ENCODE measurements at places on chromosomes 11 and 22.

- no peak for DNase-seq
These were observed 566 bp downstream of the ATP6V1E1 start for GRCh38 chr22:17627961-17628405.

DNA sequence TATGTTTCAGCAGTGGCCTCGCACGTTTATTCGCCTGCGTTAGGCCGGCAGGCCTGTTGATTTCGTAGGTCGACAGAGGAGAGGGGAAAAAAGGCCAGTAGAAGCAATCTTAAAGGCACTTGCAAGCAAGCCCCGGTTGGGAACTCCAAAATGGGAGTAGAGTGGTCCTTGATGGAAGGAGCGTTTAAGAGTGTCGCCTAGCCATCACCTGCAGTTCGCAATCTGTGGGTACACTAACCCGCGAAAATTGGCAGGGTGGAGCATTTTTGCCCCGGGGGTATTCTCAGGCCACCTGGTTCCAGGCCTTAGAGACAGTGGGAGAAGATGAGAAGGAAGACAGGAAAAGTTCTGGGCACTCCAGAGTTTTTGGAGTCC is 1.1 kb downstream of the EWSR1 start:
- DNase-seq: no peak

DNA sequence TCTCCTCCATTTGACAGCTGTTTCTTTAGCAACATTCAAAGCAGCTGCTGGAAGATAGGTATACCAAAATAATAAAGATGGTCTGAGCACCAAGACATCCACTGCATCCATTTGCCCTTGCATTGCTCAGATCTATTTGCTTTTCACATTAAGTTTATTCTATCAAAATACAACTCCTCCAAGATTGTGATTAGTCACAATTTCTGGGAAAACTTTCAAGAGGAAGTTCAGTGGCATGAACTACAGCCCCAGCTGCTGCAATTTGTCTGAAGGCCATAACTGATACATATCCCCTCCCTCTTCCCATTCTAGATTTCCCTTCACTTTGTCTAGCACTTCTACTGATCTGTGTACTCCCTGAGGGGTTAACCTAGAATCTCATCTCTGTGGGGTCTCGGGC is 117.5 kb upstream of the CEP126 start:
- no peak for DNase-seq

GRCh38 chr22:22820076-22820475 is 67.5 kb upstream of the IGLL5 start:
- no peak for DNase-seq

DNA sequence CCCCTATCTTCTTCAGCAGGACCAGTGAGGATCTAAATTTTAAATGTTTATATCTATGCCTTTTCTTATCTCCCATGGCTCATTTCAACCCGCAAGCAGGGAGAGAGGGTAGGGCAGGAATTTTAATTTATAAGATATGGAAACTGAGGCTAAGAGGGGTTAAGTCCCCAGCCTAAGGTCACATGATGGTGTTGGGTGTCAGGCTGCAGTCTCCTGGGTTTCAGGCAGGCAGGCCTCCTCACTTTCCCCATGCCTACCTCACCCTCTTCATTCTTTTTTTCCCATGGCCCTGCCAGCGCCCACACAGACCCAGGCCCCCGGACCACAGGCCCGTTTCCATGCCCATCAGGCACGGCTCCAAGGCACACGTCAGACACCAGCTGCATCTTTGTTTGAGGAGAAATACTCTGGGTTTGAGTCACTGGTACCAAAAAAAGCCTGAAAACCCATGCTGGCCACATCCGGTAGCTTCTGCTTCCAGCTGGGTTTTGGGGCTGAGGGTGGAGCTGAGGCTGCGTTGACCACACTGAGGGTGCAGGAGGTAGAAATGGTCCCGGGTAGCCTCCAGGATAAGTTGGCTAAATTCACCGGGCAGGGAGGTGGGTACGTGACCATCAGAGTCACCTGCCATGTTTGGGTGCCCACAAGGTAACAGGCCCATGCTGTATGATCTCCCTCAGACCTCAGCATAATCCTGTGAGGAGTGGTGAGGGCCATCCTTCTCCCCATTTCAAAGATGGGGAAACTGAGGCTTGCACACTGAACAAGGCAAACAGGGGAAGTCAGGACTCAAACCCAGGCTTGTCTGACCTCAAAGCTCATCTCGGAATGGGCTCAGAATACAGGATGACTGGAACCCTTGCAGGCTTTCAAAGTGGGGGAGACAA is 7.5 kb downstream of the CRYBB1 start:
- DNase-seq: peak; percentile 38

DNA sequence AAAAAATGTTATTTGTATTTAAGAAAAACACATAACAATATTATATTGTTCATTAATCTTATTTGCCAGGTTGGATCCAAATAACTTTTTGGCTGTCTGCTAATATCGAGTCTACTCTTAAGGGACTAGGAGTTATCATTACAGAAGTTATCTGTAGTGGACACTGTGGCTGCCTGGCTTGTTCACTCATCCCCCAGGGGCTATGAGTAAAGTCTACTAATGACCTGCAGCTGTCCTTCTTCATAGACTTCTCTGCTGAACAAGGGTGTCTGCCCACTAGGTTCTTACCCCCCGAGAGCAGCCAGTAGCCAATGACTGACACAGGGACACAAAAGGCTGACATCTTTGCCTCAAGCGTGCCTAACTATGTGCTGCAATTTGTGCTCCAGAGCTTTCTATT is 69.7 kb downstream of the APIP start:
- no peak for DNase-seq
